Activated CD4-positive, alpha-beta T cell treated with anti-CD3 and anti-CD28 coated beads, Interleukin-2, amount 50 U/mL, for 4 hours (primary cell): ENCODE measurements at places on chromosomes 5 and 9.

GRCh38 chr9:13364271-13365000, 84.9 kb upstream of the MPDZ start:
- no peak for DNase-seq

- DNase-seq: no peak
Measured at GRCh38 chr5:76081811-76082771, 1.1 kb upstream of the SV2C start.

DNA sequence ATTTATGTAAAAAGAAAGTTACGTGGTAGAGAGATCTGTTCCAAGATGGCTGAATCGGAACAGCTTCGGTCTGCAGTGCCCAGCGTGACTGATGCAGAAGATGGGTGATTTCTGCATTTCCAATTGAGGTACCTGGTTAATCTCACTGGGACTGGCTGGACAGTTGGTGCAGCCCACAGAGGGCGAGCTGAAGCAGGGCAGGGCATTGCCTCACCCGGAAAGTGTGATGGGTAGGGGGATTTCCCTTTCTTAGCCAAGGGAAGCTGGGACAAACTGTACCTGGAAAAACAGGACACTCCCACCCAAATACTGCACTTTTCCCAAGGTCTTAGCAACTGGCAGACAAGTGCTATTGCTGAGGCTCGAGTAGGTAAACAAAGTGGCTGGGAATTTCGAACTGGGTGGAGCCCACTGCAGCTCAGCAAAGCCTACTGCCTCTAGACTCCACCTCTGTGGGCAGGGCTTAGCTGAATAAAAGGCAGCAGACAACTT, 13.1 kb upstream of the HSD17B4 start:
- DNase-seq: no peak

GRCh38 chr5:42595597-42595996, 161.0 kb upstream of the CCDC152 start:
- no peak for DNase-seq

DNA sequence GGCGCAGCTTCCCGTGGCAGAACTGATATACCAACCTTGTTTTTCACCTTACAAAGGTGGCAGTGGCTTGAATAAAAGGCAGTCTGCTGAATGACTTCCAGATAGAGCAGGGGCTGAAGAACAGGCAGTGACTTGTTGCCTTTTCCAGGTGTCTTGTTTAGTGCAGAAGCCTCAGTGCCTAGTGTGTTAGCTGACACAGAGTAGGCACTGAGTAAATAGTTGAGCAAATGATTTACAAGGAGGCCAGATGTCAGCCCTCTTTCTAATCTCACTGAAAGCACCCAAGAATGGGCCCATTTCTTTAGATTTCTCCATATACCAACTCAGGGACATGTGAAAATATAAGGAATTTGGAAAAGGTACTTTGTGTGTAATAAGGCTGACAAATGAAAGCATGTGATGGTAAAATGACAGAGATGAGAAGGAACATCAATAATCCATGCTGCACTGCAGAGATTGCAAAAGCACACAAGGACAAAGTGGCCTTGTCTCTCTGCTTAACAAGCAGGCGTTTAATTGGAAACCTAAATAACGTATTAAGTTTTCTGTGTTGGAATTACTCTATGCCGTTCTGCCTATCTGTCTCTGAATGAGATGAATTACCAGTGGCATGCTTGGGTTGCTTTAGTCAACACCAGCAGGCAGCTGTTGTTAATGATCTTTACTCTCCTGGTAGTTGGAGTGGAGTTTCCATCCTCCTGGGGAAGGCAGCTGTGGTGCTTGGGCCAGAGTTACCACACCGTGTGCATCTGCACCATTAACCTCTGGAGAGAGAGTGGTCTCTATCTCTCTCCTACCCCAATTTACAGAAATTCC, 360.1 kb upstream of the C9orf72 start:
- no peak for DNase-seq

GRCh38 chr9:96156171-96156974, 145.6 kb downstream of the HSD17B3 start:
- no peak for DNase-seq

GRCh38 chr5:74141053-74141452, 499.5 kb downstream of the ENC1 start:
- DNase-seq: no peak

DNA sequence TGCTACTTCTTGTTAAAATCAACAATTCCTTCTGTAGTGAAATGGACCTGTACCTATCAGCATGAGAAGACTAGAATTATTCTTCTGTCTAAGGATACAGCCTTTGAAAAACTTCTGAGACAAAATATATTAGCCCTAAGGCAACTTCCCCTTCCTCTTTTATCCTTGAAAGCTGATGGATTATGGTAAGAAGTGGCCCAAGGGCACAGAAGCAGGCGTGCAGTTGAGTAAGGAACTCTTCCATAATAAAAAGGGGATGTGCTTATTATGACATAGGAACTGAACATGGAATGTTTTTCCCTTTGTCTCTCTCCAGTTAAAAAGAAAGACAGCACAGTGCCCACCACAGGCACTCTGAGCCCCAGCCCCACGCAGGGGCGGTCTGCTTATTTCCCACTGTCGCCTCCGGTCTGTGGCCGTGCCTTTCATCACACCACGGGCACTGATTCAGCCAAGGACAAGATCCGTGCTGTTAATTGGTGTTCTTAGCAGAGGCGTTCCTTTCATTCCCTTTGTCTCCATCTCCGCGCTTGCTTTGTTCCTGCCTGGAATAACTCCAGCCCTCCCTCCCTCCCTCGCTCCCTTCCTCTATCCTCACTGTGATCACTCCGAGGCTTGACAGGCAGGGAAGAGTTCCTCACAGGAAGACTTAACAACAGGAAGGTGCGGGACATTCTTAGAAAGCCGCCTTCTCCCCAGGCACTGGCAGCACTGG, 135.9 kb upstream of the OTULINL start:
- DNase-seq: no peak

DNA sequence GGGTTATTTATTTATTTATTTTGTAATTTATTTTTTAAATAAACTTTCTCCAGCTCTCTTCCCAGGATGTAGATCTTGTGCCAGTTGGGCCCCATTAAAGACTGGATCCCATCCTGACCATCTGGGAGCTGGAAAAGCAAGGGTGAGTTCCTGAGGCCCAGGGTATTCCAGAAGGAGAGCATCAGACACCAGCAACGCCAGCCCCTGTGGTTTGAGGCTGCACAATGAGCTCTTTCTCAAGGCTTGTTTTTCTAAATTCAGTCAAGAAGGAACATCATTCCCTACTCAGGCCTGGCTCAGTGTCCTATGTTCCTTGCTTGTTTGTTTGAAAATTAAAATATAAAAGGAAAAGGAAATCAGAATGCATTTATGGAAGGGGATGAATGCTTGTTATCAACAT, 313.3 kb downstream of the EBF1 start:
- no peak for DNase-seq

DNA sequence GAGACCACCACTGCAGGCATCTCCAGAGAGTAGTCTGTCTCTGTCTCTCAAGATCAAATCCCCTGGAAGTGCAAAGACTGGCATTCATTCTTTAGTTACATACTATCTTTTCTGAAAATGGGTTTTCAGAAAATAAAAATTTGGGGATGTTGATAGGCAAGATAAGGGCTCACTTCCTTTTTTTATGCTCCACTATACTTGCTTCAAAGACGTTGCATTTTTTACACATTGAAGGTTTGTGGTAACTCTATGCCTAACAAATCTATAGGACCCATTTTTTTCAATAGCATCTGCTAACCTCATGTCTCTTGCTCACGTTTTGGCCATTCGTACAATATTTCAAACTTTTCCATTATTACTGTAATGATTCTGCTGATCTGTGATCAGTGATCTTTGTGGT, 37.0 kb downstream of the DMAC1 start:
- no peak for DNase-seq

DNA sequence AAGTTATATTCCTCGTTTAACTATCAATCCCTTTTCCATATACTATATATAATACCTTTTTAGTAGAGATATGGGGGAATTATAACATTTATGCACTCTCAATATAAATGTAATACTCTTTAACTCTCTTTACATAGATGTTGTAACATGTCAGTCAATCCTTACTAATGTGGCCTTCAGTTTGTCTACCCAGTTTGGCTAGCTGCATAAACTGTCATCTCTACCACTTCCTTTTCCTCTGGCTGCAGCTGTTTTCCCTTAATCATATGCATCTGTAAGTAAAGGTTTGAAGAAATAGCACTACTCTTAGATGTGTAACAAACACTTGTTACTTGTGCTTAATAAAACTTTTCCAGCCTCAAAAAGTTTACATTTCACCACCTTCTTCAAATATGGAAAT, 13.4 kb downstream of the ABHD17B start:
- DNase-seq: no peak

- no peak for DNase-seq
Measured at GRCh38 chr5:157944077-157944633, 85.2 kb upstream of the CLINT1 start.

DNA sequence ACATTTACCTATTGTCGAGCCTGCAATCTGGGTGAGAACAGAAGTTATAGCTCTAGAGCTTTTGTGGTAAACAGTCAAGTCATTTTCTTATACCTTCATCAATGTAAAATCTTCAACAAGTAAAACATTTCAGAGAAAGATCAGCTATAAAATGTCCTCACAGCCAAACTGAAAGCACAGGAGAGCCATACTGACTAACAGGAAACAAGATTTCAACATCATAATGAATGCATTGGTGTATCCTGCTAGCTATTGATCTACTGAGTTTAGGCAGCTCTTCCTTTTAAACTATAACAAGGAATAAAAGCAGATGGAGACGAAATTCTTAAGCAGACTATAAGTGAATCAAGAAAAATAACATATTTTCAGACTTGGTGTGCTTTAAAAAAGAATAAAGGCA, 1522.9 kb upstream of the WWC1 start:
- no peak for DNase-seq

- no peak for DNase-seq
Measured at GRCh38 chr5:83368319-83368718, 103.2 kb upstream of the VCAN start.

- no peak for DNase-seq
Measured at GRCh38 chr5:158637039-158637438, 462.7 kb downstream of the EBF1 start.

GRCh38 chr9:99660191-99660636, 161.5 kb upstream of the NR4A3 start:
- no peak for DNase-seq

- no peak for DNase-seq
Measured at GRCh38 chr9:3912817-3913216, 387.0 kb upstream of the RFX3 start.

- DNase-seq: no peak
Measured at GRCh38 chr9:104412238-104412637, 91.8 kb upstream of the OR13F1 start.

DNA sequence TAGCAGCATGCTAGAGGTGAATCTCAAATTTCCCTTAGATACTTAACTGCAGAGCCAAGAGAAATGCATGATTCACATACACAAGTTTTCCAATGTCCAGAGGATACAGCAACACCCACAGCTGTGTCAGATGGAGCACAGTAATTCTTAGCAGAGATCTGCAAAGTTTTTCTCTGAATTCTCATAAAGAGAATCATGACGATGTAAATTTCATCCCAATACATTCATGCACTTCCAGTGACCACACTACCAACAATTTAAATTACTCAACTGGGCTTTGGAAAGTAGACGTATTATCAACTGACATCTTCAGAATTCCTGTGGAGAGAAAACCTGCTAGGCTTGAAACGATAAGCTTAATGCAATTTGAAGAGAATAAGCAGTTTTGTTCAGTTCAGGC, 378.8 kb upstream of the TLE4 start:
- DNase-seq: no peak

DNA sequence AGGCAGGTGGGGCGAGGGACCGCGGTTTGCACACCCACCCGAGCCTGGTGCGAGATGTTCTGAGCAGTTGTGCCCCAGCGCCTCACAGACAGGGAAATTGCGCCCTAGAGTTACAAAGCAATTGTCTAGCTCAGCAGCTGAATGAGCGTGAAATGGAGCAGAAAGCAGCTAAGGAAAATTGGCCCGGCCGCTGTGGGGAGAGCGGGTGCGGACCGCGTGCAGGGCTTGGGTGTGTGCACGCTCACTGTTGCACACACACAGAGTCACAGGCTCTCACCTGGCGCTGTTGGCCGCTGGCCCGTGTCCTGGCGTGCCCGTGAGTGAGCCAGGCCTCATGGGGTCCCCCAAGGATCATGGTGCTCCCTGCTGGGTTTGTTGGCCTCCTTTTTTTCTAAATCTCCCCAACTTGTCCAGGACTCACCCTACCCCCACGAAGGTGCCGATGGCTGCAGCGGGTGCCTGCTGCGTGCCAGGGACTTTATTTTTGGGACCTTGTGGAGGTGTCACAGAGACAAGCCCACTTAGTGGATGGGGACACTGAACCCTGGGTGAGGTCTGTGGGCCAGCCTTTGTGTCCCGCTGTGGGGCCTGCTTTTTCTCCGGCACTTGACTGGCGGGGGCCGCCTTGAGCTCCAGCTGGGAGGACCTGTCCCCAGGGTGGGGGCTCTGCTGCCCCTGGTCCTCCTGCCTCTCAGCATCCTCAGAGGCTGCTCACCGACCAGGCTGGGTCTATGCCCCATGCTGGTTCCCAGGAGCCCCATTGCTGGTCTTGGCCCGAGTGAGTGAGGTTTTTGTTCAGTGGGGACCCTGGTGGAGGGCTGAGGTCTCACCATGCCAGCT, 5.2 kb downstream of the RXRA start:
- DNase-seq: no peak

- DNase-seq: no peak
Measured at GRCh38 chr5:116652196-116652729, 77.6 kb upstream of the SEMA6A start.

DNA sequence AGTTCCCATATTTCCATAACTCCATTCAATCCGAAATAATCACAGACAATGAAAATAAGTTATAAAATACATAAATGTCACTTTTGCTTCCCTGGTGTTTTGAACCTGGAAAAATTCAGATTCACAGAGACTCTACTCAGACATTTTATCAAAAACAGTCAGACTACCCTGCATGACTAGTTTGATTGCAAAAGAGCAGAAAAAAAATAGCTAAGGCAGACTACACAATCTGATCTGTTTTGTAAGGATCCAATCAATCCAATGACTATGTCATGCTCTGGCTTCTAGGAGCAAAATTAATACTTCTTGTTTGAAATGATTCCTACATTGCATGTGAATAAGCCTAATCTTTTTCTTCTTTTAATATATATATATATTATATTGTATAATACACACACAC, 1262.6 kb downstream of the EFNA5 start:
- DNase-seq: no peak
